Occipital lobe (tissue), 3 donors: ENCODE measurements at places on chromosomes 16 and 17. TPM values are rescaled to one million over a fixed set of nuclear protein-coding genes. Genes with fewer than 3 reads are reported as not detected.

Gene CBX2
- 5.6 TPM for total RNA-seq

Gene TMEM235
- total RNA-seq, result not detected

- DNase-seq, result no peak
These were observed 27.8 kb downstream of the COG4 start for GRCh38 chr16:70495425-70496182.

Gene HS3ST3A1
- total RNA-seq, result 0.16 TPM

DNA sequence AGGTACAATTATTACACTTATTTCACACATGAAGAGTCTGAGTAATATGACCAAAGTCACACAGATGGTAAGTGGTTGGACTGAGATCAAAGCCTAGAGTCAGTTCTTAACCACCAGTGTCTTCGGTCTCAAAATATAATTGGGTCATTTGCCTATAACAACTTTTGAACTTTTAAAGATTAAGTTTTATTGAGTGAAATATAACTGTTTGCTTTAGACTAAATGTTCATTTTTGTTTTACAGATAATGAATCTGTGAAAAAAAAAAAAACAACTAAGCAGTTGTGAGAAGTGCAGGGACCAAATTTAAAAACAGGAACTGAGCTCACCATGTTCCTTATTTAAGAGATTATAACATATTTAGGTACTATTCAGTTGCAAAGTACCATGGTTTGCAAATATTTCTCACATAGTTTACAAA is 150.1 kb downstream of the ITFG1 start:
- DNase-seq, result no peak

Gene CCDC200
- total RNA-seq, result not detected

DNA sequence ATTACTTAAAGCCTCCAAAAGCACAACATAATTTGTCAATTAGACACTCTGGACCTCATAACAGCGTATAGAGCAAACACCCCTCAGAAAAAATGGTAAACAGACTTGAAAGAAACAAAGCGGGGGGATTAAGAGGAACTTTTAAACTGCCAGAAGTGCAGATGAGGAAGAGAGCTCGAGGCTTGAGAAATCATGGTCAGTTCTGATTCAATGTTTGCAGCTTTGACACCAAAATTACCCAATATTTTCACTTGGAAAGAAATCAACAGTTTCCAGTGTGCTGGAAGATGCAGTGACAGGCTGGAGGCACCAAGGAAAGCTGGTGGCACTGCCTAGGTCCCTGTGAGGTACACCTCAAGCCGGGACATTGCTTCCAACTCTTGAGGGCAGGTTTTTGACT is 180.9 kb upstream of the TOX3 start:
- no peak for DNase-seq

Gene KRT28
- total RNA-seq, result not detected

Gene MFSD11
- 61.3 TPM for total RNA-seq

Gene KRT14
- 0.31 TPM for total RNA-seq

DNA sequence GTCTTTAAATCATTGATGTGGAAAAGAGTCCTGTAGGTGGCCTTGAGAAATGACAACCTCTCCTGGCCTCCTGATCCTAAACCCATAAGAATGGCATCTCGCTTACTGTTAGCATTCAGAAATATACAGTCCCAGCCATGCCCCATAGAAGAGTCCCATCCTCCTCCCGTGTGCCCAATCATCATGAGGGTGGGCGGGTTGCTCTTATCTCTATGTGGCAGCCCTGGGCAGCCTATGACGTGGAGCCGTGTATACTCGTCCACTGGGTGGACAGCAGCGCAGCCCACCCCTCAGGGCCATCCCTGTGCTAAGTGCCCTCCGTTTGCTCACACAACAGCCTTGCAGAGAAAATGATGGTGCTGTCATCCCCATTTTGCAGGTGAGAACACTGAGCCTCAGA is 105.3 kb downstream of the AMFR start:
- DNase-seq, result no peak

Gene GUCY2D
- 0.16 TPM for total RNA-seq

DNA sequence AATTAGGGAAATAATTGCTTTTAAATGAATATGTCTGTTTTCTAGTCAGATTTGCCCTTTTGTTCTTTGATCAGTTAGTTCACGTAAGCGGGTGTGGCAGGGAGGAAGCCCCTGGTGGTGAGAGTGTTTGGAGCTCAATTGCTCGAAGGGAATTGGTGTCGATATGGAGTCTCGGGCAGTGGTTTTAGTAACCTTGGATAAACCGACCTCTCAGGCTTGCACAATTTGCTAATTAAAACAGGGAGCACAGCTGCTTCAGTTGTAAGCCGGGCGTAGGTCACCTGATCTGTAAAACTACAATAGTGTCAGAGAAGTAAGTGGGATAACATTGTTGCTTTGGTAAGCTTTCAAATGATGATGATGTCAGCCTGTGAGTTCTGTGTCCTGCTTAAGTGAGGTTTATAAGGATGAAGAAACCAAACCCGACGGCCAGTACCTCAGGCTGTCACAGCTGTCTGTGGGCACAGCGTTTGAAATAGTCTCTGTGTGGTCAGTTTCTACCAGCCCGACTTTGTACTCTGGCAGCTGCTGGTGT is 2.9 kb downstream of the ZNF750 start:
- DNase-seq, result no peak

DNA sequence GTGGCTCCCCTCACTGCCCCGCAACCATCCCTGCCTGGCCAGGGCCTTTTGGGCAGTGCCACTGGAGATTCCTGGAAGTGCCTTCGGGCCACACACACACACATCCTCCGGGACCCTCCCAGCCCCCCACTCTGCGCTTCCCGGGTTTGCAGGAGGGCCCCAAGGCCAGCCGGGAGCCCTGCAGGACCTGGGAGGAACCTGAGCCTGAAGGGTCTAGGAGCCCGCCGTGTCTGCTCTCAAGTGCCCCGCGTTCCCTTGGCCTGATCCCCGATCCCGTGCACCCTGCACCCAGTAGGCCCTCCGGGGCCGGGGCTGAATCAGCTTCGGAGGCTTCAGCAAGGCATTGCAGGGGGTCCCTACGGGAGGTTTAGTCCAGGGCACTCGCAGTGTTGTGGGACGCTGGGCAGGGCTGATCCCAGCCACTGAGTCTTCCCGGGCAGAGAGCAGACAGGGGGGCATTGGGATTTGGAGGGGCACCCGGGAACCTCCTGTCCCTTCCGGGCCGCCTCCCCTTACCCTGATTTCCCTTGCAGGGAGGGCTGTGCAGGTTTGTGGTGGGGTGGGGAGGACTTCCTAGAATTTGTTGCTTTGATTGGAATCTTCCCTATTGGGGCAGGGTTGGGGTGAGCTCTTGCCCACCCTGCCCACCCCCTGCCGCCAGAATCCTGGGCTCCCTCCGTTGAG is 36.9 kb downstream of the TMEM235 start:
- no peak for DNase-seq
